ENCODE measurements at places on chromosomes 5 and 9.
A peak's percentile ranks its signal among the peaks of the same experiment; 100 is the strongest.

DNA sequence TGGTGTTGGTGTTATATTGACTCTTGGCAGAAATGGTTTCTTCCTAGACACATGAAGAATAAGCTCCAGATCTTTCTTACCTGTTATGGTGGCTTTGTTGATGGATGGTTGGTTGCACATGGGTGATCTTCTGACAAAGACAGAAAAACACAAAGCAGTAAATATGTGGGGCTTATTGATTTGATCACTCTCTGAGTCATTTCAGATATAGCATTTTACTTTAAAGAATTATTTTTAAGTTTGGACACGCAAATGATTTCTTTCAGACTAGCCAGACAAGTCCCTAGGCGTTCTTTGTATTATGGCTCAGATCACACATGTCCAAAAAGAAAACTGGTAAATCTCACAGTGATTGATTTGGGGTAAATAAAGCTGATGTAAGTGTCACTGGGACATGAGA is 597.6 kb downstream of the RAB3C start:
- DNase-seq, result no peak

GRCh38 chr9:113370806-113371325 is 5.9 kb downstream of the HDHD3 start:
- DNase-seq, result no peak

- DNase-seq, result no peak
These were observed 170.6 kb downstream of the MCTP1 start for GRCh38 chr5:95114305-95114704.

- no peak for DNase-seq
These were observed 151.0 kb upstream of the MSX2 start for GRCh38 chr5:174573221-174573994.

DNA sequence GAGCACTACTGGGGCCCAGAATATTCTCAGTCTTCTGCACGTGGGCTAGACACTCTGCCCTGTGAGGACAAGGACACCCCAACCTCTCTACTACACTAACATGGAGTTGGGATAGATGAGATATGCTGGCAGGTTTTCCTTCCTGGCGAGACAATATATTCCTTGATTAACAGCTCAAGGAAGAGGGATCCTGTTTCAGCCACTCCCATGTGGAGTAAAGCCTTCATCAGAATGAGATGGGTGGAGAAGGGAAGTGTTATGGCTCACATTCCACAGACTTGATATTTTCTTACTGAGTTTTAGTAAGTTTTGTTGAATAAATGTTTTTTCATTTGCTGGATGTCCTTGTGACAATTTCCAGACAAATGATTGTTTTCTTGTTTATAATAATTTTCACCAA is 1187.6 kb downstream of the CDH12 start:
- no peak for DNase-seq

DNA sequence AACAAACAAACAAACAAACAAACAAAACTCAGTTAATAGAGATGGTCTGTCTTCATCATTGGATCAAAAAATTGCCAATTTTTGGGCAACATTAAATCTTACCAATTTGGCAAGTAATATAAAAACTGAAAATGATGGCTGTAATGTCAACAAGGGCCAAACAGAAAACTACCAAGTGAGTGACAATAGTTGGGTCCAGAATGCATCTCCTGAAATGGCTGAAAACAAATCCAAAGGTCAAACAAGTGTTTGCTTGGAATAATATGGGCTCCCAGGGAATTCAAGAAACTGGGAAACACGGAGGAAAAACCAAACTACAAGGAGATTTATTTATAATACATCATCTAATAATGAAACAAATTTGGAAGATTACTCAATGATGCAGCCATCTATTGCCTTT is 25.1 kb downstream of the BAAT start:
- DNase-seq, result no peak

GRCh38 chr5:135395451-135395850 is 3.6 kb downstream of the MACROH2A1 start:
- DNase-seq, result peak; percentile 31

DNA sequence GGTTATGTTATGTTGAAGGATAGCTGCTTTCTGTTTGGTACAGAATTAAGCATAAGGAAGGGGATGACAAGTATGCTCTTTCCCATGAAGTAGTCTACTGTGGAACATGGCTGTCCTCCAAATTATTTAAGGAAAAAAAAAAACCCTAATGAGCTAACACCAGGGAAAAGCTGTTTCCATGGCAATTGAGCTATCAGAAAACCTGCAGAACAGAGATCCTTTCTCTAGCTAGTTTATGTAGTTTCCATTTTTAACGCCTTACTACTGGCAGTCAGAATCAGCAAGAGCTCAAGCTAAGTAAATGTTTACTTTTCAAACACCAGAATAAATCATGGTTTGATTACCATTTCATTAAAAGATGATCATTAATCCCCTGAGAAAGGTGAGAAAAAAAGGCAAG is 287.4 kb upstream of the TARS1 start:
- no peak for DNase-seq

DNA sequence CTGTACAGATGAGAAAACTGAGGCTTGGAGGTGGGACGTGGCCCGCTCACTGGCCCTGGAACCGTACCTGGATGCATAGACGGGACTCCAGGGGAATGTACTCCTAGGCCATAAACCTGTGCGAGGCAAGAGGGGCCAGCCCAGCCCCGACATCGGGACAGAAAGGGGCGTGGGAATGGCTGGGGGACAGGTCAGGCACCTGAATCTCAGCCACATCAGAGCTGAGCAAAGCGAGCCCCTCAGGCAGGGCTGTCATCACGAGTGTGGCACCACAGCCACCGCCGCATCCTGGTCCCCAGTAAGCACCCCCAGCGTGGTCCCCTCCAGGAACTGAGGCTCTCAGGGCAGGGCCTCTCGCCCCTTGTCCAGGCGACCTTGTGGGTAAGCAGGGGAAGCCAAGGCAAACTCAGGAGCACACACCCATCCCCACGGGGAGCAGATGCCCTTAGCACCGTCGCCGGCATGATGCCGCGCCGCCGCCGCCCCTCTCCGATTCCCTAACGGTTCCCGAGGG is 16.5 kb downstream of the NACC2 start:
- DNase-seq, result no peak

GRCh38 chr5:116536316-116537083 is 38.1 kb downstream of the SEMA6A start:
- DNase-seq, result no peak

DNA sequence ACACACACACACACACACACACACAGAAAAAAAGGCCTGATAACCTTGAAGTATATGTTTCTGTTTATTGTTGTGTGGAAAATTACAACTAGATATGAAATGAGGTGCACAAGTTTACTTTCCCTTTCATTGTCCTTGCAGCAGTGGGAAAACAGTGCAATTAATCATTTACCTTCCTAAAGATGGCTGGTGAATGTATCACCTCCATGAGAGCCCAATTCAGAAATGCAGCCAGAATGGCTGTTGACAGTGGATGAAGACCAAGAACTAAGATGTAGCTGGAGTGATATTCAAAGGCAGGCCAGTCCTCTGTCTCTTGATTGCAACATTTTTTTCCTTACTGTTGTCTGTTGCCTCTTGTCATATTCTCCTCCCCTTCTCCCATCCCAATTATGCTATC is 49.6 kb upstream of the EIF4EBP3 start:
- DNase-seq, result no peak

GRCh38 chr5:54049963-54050362 is 260.4 kb downstream of the ARL15 start:
- DNase-seq, result no peak

GRCh38 chr5:145775893-145776444 is 59.2 kb downstream of the PRELID2 start:
- peak; percentile 1 for DNase-seq

DNA sequence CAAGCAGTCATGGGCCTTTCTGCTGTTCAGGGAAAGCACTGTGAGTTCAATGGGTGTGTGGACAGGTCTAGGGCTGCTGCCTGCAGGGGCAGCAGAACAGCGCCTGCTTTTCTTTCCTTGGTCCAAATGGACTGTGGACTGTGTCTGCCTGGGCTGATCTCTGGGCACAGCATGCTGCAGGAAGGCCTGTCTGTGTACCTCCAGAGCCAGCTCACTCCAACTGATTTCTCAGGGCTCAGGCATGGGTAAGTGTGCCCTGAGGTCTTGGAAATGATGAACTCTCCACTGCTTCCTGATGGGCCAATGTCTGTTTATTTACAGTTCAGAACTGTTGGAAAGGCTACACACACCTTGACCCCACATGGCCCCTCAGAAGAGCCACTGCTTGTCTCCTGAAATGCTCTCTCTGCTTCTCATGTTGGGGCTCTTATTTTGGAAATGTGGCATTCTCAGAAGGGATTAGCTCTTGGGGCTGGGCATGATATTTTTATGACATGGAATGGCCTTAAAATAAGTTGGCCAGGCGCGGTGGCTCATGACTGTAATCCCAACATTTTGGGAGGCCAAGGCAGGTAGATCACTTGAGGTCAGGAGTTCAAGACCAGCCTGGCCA is 27.0 kb downstream of the SLC22A4 start:
- DNase-seq, result no peak

DNA sequence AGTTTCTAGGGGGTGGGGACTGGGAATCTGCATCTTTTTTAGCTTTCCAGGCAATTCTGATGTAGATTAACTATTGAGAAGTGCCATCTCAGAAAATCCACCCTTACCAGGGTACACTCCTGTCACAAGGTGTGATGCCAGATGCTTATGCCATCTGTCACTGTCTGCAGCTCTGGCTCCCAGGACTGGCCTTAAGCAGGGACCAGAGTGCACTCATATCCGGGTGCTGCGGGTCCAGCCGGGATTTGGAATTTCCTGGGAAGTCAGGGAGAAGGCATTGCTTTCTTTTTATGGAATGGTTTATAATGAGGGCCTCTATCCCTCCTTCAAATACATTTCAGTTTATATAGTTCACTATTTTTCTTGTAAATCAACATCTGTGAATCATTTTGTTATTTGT is 92.6 kb downstream of the TMEM174 start:
- no peak for DNase-seq

DNA sequence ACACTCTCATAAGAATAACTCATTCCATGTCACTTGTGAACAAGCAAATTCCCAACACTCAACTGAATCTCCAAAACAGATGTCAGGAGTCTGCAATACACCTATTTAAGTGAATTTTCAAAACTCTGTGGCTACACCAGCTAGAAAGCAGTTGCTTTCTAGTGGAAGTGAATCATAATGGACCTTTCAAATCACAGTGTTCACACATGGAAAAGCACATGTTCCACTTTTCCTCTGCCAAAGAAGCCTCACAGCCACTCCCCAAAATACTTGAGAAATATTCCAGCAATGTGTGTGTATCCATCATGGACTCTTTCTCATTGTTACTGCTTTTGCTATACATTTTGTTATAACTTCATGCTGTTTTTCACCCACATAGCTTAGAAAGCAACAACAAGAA is 17.4 kb downstream of the MARCHF3 start:
- no peak for DNase-seq

GRCh38 chr9:34010979-34011378 is 37.7 kb downstream of the UBAP2 start:
- DNase-seq, result peak; percentile 43

DNA sequence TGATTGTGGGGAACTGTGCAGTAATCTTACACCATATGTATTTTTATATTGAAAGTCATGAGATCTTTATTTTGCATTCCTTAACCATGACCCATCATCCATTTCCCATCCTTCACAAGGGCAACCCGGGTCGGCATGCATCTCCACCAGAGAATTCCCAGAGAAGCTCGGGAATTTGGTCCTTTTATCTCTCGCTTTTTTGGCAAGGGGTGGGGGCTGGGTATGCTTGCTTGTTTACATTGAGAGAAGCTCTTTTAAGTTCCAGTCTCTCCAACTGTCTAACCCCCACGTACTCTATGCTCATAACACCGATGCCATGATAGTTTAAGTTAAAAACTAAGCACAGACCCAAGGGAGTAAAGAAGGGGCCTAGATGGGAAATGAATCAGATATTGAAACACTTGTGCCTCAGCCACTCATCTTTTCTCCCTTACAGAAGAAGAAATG is 109.9 kb upstream of the NFIB start:
- no peak for DNase-seq

- DNase-seq, result no peak
These were observed 527.3 kb downstream of the CYLC2 start for GRCh38 chr9:103522409-103522808.

DNA sequence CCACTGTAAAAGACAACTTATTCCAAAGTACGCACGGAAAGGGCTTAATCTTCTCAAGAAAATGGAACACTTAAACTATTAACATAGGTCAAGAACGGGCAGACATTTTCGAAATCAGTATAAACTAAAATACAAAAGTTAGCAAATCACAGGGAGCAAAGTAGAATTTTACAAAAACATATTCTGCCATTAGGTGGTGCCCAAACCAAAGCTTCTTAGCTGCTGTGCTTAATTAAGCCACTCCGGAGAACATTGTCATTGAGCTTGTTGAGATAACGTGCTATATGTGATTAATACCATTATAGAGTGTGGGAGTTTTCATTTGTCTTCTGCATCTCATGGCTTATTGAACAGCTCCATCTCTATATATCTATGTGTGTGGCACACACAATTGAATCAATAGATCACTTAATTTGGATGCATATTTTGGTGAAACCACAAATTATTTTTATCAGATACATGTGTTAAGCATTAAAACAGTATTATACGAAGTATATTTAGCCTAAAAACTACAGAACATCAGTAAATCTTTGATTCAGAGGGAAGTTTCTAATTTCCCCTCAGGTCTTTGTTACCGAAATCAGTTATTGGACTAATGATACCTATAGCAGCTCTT is 23.4 kb downstream of the UBLCP1 start:
- DNase-seq, result peak; percentile 50

DNA sequence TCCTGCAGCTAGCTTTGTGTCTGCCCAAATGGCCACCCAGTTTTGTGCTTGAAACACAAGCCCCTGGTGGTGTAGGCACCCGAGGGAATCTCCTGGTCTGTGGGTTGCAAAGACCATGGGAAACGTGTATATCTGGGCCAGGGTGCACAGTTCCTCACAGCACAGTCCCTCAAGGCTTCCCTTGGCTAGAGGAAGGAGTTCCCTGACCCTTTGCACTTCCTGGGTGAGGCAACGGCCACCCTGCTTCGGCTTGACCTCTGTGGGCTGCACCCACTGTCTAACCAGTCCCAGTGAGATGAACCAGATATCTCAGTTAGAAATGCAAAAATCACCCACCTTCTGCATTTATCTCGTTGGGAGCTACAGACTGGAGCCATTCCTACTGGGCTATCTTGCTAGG is 865.0 kb upstream of the ACO1 start:
- DNase-seq, result no peak

- no peak for DNase-seq
These were observed 352.0 kb downstream of the PARP8 start for GRCh38 chr5:51018423-51018822.
